ENCODE measurements at places on chromosomes 7 and 10.

DNA sequence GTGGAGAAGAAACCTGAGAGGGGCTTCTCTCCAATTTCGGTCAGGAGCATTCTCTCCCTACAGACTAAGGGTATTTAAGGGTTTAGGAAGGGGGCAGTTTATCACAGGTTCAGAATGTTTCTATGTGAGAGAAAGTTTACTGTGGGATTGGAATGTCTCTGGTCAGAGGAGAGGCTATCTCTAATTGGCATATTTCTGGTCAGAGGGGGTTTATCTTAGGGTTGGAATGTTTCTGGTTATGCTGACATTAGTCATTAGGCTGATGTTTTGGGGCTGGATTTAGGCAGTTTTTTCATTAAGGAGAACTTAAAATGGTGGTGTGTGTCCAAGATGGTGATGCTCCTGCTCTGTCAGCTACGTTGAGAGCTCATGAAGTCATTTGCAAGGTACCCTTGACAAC lies 758.0 kb downstream of the TYW1 start:
- DNase-seq: no peak

GRCh38 chr10:88118729-88119128 lies 255.3 kb downstream of the PTEN start:
- no peak for DNase-seq

- DNase-seq: no peak
Observed at GRCh38 chr7:14894826-14895225, 7.7 kb downstream of the DGKB start.

- no peak for DNase-seq
Observed at GRCh38 chr7:140196361-140197217, 19.8 kb upstream of the KDM7A start.

DNA sequence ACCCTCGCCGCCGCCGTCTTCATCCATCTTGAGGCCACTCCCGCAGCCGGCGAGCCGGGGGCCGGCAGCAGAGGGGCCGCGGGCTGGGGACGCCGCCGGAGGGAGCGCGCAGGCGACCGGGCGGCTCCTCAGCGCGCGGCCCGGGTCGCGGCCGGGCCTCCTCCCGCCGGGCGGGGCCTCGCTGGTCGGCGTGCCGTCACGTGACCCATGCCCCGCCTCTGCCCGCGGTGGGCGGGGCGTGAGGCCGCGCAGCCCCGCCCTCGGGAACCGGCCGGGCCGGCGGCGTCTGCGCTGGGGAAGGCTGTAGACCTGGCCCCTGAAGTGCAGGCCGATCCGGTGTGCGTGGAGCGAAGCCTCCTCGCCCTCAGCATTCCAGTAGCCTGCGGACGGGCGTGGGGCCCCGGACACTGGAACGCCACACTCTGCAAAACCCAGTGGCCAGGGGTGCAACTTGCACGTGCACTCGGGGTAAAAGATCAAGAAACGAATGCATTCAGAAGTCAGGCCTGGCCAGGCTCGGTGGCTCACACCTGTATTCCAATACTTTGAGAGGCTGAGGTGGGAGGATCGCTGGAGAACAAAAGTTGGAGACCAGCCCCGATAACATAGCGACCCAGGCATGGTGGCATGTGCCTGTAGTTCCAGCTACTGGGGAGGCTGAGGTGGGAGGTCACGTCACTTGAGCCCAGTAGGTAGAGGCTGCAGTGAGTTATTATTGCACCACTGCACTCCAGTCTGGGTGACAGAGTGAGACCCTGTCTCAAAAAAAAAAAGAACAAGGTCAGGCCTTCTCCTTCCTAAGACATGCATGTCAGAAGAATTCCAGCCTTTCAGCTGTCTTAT lies at the start of gene CYTH3:
Gene CYTH3, minus strand, starts transcription at position 144 of the 843 bp plus-strand sequence. Its CDS starts 117 bp downstream, at position 27.
- peak; percentile 91 for DNase-seq

DNA sequence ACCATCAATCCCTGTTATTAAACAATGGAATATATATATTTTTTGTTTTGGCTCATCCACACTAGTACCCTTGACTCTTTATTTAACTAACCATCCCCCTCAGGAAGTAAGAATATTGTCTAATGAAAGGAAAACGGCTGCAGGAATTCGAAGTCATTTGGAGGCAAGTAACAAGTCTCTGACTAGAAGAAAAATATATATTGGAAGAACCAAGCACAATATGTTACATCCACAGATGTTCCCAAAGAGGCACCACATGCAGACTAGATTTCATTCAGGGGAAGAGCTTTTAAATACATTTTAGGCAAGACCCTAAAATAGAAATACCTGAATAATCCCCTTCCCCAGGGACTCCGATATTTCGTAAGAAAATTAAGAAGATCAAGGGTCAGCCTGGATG lies 104.5 kb downstream of the GRM3 start:
- DNase-seq: no peak

- DNase-seq: no peak
Observed at GRCh38 chr7:101681170-101682007, 52.3 kb upstream of the MYL10 start.

DNA sequence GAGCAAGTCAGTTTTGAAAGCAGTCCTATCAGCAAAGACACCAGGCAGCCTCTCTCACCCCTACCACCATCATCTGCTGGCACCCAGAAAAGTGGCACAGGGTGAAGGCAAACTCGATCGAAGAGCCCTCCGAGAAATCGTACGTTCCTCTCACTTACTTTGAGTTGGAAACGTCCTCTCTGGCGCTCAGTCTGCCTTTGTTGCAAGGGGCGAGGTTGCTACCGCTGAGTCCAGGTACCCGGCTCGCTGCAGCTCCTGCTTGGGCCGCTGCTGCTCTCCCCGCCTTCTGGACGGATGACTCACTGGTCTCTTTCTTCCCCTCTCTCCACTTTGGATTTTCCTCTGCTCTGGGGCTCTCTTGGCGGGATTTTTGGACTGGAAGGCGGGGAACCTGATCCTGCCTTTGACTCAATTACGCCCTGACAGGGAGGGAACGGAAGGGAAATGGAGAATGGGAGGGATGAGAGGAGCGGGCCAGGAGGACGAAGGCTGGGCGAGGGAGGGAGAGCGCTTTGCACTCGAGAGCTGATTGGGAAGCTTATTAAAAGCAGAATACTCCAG lies at the start of gene PTN:
Gene PTN, minus strand, starts transcription at position 453 of the 561 bp plus-strand sequence. CDS start 88,760 bp downstream, outside the sequence.
- no peak for DNase-seq

DNA sequence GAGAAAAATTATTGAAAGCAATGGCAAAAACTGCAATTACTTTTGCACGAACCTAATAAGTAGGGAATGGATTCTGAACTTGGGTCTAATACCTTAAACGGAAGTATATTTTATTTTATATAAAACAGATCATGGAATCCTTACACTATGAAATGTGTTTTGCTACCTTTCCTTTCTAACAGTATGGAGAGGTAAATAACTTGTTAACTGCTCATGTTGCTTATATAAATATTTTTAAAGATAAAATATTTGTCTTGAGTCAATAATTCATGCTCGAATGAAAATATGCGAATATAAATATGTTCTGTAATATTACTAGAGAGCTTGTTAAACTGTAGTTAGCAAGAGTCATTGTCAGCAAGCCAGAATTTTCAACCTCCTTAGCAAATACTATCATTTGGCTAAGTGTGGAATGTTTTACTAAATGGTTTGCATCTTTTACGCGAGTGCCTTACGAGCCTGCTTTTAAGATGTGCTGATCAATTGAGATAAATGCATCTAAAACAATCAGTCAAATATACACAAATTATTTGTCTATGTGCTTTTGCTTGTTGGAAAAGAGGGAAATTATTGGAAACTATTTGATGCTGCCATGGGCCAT lies 5.9 kb downstream of the GNAT3 start:
- no peak for DNase-seq

GRCh38 chr10:82464191-82464818 lies 589.3 kb downstream of the NRG3 start:
- DNase-seq: no peak
